Activated effector memory CD4-positive, alpha-beta T cell treated with Interleukin-2 at 50 U/mL for 16 hours (primary cell): ENCODE measurements at places on chromosomes 12 and 14.

- no peak for DNase-seq
These were observed 85.1 kb upstream of the C14orf180 start for GRCh38 chr14:104494483-104494882.

DNA sequence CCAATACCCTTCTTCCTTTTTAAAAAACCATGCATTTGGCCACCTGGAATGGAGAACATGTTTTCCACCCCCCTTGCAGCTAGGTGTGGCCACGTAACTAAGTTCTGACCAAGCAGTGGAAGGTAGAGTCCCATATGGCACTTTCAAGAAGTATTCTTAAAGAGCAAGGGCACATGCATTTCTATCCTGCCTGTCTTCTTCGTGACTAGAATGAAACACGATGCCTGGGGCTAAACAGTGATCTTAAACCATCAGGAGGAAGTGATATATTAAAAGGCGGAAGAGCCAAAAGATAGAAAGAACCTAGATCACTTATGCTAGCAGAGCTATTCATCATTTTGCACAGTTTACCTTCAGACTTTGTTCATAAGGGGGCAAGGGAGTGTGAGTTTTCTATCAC is 16.0 kb upstream of the DDX11 start:
- DNase-seq: no peak

- no peak for DNase-seq
These were observed 48.0 kb downstream of the CD163L1 start for GRCh38 chr12:7395950-7396349.

GRCh38 chr12:110756611-110757010 is 13.9 kb upstream of the PPP1CC start:
- no peak for DNase-seq

DNA sequence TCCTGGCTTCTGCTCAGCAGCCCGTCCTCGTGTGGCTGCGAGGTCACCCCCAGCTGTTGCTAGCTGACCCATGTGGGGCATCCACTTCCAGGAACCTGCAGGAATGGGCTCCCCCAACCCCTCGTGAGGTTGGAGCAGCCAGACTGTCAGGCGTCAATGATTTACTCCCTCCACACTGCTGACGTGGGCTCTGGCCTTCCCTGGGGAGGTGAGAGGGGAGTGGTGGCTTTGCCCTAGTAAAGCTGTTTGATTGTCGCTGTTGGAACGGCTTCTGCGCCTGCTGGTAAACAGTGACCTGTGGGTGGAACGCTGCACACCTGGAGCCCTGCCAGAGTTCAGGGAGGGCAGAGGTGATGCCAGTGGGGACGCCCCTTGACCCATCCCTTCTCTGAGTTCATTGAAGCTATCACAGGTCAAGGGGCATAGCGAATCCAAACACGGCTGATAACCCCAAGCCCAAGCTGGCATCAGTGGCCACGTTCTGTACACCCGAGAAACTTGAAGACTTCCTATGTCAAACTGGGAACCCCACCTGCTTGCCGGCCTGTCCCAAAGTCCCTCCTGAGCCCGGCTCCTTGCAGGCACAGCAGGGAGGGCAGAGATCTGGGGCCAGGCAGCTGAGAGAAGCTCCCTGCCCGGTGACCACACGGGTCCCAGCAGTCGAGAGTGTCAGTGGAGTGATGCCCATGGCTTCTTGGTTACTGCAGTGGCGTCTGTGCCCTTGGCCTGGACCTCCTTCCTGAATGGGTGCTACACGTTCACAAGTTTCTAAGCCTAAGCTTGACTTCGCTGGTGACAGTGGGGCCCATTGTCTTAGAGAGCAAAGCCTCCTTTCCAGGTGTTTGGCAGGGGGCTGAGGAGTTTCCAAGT is 2.7 kb downstream of the ASPG start:
- DNase-seq: no peak

DNA sequence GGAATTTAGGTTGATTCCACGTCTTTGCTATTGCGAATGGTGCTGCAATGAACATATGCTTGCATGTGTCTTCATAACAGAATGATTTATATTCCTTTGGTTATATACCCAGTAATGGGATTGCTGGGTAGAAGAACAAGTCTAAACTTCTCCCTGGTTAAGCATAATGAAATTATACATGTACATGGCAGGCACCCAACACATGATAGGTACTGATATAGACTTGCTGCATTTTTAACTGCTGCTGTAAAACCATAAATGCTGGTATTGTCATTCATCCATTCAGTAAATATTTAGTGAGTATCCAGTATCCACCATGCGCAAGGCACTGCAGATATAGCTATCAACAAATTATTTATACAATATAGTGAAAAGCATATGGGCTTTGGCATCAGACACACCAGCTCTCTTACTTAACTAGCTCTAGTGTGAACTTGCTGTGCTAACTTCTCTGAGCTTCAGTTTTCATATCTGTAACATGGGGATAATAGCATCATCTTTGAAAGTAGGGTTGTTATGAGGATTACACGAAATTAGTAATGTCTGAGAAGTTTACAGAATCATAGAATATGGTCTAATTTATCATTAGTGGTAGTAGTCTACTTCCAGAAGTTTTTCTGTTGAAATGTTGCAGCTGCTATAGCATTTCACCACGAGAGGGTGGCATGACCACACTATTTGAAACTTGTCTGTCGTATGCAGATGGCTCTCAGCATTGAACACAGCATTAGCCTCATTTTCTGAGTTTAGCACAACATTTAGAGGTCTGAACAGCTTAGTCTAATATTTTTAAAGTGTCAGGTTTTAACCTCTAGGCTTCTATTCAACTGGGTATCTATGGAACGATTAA is 32.0 kb upstream of the SEL1L start:
- no peak for DNase-seq
